ENCODE measurements at places on chromosomes 5 and 9.

- no peak for DNase-seq
Measured at GRCh38 chr5:40124367-40124766, 555.3 kb upstream of the PTGER4 start.

DNA sequence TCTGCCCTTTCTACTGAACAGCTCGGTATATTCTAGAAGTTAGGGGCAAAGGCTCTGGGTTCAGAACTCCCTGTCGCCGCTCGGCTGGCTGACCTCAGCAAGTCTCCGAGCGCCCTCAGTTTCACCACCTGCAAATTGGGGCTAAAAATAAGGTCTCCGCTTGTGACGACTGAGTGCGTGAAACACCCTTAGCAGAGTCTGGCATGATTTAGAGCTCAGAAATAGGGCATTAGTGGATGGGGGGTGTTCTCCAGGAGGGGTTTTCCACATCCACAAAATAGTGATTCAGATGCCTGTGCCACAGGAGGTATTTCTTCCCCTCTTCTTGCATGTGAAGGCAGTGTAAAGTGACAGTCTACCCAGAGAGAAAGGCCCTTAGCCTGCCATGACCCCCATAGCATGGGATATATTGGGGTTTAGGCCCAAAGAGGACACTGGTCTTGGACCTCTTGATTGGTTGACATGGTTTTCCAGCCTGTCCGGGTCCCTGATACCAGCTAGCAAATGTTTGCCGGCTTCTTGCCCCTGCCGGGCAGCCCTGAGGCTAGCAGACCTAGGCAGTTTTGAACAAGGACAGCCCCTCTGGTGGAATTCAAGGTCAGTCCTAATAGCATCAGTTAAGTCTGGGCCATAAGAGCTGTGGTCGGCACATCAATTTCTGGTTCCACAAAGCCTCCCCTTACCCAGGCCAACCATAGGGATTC lies 1.4 kb downstream of the ERGIC1 start:
- DNase-seq, result no peak

GRCh38 chr9:134657666-134658377 lies 16.2 kb downstream of the COL5A1 start:
- no peak for DNase-seq

DNA sequence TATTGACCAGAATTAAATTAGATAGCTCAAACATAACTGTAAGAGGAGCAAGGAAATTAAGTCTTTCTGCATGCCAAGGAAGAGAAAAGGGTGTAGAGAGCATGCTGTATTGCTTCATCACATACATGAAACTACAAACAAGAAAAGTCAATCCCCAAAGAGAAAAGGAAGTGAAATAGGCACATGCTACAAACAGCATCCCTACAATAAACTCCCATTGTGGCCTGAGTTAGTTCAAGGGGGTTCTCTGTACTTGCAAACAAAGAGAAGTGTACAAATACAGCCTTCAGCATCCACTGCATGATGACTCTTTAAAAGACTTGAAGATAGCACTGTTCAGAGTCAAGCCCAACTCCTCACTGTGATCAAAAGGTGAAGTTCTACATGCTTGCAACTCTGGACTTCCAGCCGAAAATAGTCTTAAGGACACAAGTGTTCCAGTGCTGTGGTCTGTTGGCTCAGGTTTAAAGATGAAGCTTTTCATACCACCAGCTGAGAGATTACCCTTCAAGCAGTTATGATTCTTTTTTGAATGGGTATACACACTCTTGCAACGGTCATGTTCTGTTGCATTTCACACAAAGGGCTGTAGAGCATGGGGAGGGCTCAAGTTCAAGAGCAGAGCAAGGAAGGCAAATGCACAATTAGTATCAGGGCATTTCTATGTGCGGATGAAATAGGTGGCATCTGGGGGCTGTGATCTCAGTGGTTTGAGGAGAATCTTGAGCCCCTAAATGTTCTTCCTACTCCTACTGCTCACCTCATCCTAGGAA lies 534.5 kb downstream of the EBF1 start:
- DNase-seq, result no peak

DNA sequence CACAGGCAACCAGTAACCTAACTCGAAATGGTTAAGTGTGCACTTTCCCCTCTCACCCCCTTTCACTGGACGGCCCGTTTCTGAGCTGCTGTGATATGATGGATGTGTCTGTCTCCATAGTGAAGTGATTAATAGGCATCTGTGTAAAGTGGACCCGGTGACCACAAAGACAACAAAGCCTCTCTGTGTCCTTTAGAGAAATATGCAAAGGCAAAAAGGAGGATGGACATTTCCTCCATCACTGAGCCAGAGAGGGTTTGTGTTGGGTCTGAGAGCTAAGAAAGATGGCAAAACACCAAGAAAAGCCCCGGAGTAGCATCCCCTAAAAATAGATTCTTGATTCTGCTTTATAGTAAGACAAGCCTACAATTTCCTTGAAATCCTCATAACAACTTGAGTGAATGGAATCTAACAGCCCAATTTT lies 120.6 kb downstream of the SEMA6A start:
- peak; percentile 74 for DNase-seq

- DNase-seq, result peak; percentile 71
Measured at GRCh38 chr5:96434201-96434645, 1.2 kb upstream of the PCSK1 start.

DNA sequence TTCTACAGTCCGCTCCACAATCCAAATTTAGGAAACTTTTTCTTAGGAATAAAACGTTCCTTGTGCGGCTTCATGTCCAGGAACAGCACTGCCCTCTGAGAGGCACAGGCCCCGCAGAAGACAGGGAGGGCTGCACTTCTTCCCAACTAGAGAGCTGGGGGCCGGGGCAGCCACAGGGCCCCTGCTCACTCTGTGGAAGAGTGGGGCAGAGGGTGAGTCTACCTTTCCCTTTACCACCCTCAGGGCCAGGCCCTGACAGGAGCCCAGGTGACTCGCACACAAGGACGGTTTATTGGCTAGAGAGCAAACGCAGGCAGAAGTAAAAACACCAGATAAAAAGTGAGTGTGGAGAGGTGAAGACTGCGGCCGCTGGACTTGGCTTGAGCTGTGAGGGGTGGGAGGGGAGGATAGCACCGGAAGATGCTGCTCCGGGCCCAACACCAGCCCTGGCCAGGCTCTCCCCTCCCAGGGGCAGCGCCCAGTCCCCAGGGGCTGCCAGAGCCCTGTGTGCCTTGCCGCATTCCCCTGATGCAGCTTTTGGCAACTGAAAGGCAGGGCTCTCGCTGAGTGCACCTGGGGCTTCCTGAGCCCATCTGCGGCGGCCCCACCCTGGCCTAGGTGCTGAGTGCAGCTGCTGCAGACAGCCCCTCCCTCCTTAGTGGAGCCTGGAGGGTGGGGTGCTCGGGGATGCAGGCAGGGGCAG lies 20.2 kb downstream of the SH3GLB2 start:
- no peak for DNase-seq

DNA sequence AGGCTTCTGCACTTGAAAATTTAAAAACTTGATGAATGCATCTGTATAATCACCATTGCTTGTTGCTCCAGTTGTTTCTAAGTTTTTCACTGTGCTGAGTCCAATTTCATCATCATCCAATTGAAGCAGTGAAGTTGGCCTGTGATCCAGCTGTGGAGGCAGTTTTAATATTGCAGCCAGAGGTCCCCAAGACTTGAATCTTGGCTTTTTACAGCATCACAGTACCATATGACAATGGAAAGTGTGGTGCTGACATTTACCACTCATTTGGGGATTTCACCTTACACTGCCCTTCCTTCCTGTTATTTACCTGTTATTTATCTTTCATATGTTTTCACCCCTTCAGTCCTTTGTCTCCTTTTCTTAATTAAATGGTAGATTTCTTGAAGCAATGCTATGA lies 76.2 kb upstream of the SPIN1 start:
- no peak for DNase-seq

GRCh38 chr5:119792161-119792799 lies 162.9 kb downstream of the FAM170A start:
- no peak for DNase-seq

DNA sequence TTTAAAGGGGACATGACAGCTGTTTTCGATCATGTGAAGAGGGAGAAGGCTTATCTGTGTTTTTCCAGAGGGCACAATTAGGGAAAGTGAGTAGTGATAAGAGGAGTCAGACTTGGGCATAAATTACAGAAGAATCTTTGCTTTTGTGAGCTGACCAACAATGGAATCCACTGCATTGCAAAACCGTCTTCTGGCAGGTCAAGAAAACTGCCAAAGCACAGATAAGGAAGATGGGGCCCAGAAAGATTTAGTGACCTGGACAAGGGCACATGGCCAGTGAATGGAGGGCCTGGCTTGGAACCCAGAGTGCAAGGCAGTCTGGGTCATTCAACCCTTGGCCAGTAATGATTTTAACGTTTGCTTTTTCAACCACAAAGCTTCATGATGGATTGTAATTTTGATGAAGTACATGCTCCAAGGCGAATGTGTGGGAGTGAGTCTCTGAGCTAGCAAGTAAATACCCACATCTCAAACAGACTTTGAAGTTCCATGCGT lies 153.2 kb upstream of the MAST4 start:
- DNase-seq, result no peak

GRCh38 chr9:100285601-100286000 lies 67.1 kb downstream of the TEX10 start:
- no peak for DNase-seq

GRCh38 chr5:169970911-169971765 lies 9.2 kb downstream of the INSYN2B start:
- DNase-seq, result peak; percentile 99

DNA sequence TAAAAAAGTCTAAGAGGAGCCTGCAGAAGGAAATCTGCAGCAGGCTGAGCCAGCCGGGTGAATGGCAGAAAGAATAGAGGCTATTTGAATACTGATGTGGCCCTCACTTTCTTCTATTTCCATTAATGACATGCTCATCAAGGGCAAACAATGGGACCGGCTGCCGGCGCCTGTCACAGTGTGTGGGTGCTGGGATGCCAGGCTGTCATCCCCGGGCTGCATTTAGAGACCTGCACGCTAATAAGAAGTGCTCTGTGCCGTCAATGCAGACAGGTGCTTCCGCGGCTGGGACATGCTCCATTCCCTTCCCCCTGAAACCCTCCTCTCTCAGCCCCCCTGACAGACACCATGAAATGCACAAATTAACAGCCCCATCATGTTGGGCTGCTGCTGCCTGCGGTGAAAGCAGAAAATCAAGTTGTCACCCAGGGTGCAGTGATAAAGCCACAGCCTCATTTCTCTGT lies 217.7 kb upstream of the TBCA start:
- DNase-seq, result no peak

- no peak for DNase-seq
Measured at GRCh38 chr9:87278971-87279733, 218.5 kb upstream of the DAPK1 start.

GRCh38 chr9:9079473-9079872 lies 1279.9 kb upstream of the DMAC1 start:
- no peak for DNase-seq

GRCh38 chr9:115548609-115549260 lies 430.8 kb upstream of the TNC start:
- peak; percentile 30 for DNase-seq

DNA sequence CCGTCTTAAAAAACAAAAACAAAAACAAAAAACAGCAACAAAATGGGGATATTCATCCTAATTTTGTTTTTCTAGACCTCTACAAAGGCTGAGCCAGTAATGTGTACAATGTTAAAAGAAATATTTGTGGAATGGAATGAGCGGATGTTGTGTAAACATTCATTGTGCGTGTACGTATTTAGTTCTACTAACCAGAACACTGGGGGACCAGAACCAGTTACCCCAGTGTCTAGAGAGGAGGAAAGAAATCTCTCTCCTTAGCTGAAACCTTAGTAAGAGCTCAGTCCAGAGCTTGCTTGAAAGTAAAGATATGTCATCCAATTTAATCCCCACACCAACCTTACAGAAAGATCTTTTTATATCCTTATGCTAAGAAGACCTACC lies 106.7 kb upstream of the CPEB4 start:
- no peak for DNase-seq

DNA sequence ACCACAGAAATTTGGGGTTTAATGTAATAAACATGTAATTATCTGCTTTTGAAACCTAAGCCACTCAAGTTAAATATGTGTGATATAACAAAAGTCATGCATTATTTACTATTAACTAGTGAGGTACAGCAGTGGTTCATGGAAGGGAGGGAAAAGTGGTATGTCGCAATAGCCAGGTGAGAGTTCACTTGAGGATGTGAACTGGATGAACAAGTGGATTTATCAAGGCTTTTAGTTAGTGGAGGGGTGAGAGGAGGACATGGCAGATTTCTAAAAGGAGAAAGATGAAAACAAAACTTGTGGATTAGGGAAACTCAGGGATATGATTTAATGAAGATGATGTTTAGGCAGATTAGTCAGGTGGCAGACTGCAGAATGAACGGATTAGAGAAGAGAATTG lies 141.3 kb upstream of the NFIB start:
- DNase-seq, result no peak

DNA sequence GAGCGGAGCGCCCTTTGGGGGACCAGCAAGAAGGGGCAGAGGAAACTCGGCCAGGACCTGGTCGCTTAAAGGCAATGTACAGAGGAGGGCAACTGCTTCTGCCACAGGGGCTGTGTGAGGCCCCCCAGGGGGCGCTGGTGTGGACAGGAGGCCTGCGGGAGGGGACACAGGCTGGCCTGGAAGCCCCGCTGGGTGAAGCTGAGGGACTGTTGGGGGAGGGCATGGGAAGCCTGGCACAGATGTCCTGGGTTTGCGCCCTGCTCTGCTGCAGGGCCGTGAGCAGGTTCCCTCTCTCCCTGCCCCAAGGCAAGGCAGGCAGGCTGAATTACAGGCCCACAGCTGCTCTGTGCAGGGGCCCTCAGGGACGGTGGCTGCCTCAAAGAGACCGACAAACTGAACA lies 5.4 kb downstream of the MED22 start:
- no peak for DNase-seq

DNA sequence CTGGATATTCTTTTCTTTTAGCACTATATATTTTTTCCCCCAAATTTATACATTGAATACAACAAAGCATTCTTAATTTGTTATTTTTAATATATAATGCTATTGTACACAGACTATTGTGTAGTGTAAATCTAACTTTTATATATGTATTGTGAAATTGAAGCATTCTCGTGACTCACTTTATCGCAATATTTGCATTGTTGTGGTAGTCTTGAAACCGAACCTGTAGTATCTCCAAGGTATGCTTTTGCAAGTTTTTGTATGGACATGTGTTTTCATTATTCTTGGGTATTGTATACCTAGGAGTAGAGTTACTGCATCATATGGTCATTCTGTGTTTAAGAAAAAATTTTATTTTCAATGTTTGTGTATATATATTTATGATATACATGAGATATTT lies 49.6 kb downstream of the NSD1 start:
- no peak for DNase-seq

DNA sequence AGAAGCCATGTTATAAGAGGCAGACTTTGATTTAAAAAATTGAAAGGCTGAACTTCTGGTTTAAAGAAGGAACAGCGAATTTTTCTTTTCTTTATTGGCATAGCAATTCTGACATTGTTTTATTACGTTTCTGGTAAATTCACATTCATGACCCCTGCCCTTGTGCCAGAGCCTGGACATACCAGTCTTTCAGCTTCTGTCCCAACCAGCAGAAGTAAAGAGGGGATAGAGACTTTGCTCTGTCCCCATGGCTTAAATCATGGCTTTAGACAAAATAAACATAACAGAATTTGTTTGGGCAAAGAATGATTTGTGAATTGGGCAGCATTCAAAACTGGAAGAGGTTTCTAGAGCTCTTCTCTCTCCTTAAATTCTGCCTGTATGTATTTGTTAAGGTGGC lies 15.3 kb downstream of the CAST start:
- no peak for DNase-seq

Data from HT1080 (cell line).